ENCODE measurements at places on chromosomes 6 and 20.

DNA sequence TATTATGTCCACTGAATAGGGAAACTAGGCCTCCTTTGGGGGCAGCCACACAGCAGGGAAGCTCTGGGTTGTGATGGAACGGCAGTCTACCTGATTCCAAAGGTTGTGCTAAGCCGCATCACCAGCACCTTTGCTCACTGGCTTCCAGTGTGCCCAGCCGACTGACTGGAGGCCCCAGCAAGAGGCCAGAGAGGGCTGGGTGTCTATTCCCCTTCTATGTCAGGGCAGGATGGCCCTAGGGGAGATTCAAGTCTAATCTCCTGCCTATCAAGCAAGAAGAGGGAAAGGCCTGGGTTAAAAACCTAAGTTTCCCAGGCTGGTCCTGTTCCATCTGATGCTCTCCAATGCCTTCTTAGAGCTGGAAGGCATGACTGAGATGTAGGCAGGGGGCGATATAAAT lies 53.6 kb downstream of the JPH2 start:
- DNase-seq, result no peak

DNA sequence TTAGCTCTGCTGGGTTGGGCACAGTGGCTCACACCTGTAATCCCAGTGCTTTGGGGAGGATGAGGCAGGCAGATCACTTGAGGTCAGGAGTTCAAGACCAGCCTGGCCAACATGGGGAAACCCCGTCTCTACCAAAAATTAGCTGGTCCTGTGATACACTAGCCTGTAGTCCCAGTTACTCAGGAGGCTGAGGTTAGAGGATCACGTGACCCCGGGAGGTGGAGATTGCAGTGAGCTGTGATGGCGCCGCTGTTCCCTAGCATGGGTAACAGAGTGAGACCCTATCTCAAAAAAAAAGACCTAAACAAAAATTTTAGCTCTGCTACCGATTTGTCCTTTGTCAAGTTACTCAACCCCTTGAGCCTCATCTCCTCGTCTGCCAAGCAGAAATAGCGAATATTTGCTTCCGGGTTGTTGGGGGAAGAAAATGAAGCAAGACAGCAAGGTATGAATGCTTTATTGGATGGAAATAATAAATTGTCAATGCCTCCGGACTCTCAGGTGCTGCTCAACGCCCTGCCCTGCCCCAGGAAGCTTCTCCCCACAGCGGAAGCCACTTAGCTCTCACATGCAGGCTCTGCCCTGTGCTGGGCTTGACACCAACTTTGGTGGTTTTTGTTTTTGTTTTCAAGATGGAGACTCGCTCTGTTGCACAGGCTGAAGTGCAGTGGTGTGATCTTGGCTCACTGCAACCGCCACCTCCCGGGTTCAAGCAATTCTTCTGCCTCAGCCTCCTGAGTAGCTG lies 24.9 kb upstream of the ITCH start:
- no peak for DNase-seq

DNA sequence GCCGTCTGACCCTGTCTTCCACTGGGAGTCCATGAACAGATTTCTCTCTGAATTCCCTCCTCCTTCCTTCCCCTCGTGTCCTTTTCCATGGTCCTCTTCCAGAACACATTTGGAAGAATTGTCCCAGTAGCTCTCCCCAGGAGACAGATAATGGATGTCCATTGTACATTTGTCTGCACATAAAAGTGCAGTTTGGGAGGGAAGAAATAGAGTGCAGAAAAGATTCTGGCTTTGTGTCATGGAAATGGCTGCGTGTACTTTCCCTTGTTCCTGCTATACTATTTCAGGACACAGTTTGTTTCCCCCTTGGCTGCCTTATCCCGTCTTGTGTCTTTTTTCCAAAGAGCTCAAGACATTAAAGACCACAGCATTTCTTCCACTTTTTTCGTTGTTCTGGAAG lies 127.6 kb downstream of the SYNDIG1 start:
- no peak for DNase-seq

DNA sequence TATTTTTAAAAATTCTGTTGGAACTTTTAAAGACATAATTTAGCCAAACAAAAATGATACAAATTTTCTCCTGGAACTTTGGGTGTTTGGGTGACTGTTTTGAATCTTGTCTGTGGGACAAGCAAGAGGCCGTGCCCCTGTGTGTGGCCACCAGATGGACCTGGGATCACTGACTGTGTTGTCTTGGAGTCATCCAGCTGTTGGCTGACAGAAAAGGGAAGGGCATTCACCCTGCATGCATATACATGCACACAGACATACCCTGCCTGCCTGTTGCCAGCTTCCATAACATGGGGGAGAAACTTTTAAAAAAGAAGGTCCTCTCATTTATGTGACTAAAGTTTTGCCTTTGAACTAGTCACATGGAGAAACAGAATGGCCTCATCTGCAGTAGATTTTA lies 72.7 kb downstream of the BLOC1S5 start:
- DNase-seq, result no peak

GRCh38 chr20:64108731-64109681 lies 1.6 kb upstream of the NPBWR2 start:
- DNase-seq, result no peak

DNA sequence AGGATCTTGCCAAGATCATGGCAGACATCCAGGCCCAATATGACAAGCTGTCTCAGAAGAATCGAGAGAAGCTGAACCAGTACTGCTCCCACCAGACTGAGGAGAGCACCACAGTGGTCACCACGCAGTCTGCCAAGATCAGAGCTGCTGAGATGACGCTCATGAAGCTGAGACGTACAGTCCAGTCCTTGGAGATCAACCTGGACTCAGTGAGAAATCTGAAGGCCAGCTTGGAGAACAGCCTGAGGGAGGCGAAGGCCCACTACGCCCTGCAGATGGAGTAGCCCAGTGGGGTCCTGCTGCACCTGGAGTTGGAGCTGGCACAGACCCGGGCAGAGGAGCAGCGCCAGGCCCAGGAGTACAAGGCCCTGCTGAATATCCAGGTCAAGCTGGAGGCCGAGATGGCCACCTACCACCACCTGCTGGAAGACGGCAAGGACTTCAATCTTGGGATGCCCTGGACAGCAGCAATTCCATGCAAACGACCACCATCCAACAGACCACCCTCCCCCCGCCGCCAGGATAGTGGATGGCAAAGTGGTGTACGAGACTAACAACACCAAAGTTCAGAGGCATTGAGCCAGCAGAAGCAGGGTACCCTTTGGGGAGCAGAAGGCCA lies 44.7 kb upstream of the GRM4 start:
- no peak for DNase-seq

- DNase-seq, result no peak
These were observed 13.6 kb downstream of the PDE10A start for GRCh38 chr6:165649166-165650137.
